Thyroid gland (tissue), 4 donors: ENCODE measurements at places on chromosomes 12 and 14.

GRCh38 chr14:97713023-97713422 is 915.8 kb downstream of the VRK1 start:
- no peak for DNase-seq

GRCh38 chr14:29442696-29443095 is 485.0 kb downstream of the PRKD1 start:
- DNase-seq = no peak

DNA sequence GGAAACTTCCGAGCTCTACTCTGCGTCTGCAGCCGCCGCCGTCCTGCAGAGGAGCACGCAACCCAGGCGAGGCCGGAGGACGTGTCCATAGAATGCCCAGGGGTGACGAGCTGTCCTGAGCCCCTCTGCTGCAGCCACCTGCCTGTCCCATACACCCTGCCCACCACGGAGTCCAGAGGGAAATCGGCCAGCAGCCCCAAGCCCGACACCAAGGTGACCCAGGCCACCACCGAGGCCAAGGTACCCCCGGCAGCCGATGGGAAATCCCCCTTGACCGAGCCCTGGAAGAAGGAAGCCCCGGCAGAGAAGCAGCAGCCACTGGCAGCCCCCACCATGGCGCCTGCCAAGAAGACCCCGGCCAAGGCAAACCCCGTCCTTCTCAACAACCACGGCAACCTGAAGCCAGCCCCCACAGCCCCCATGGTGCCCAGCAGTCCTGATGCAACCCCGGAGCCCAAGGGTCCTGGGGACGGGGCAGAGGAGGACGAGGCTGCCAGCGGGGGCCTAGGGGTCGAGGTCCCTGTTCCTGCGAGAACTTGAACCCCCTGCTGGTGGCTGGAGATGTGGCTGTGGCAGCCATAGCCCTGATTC is 128.7 kb upstream of the C14orf180 start:
- DNase-seq = no peak

GRCh38 chr14:96098309-96098998 is 59.3 kb downstream of the C14orf132 start:
- DNase-seq = no peak

DNA sequence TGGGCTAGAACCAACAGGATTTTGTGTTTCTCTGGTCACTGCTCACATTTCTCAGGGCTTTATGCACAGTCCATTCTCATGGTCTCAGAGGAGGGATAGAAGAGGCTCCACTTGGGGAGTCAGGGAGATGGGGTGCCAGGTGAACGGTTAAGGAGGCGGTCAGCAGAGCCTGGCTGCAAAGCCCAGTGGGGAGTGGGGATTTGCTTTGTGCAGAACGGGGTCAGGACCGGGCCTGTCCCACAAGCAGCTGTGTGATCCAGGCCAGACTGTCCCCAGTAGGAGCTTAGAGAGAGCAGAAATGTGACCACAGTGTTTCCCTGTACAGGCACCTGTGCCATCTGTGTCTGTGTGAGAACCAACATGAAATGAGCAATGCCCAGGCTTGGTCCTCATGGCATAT is 4.1 kb downstream of the CMTM5 start:
- DNase-seq = no peak

GRCh38 chr14:74064426-74064825 is 19.8 kb downstream of the ALDH6A1 start:
- no peak for DNase-seq

- DNase-seq = no peak
These were observed 151.2 kb upstream of the DIO3 start for GRCh38 chr14:101410126-101410525.

- DNase-seq = no peak
These were observed 8.7 kb downstream of the TMEM253 start for GRCh38 chr14:21109377-21110138.

- no peak for DNase-seq
These were observed 172.4 kb downstream of the EMP1 start for GRCh38 chr12:13368971-13369370.

GRCh38 chr14:56324856-56325699 is 206.9 kb downstream of the PELI2 start:
- DNase-seq = no peak
